Stimulated activated CD8-positive, alpha-beta memory T cell treated with anti-CD3 and anti-CD28 coated beads, Interleukin-4, amount 100 ng/mL, for 48 hours (primary cell): ENCODE measurements at places on chromosomes 16 and 17.

DNA sequence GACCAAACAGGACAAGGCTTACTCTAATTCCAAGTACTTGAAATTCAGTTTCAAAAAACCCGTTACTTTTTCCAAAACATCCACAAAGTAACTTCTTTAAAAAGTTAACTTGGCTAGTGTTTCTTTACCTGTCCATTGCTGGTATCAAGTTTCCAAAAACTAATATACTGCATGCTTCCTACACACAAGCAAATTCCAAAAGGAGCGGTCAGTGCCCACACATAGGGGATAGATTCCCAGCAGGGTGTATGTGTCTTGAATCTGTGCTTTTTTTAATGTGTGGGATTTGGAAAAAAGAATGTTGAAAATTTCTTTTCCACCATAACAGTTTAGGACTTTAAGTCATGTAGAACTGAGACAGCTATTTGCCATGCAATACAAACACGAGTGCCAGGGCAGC, 367.8 kb upstream of the SOX9 start:
- no peak for DNase-seq

DNA sequence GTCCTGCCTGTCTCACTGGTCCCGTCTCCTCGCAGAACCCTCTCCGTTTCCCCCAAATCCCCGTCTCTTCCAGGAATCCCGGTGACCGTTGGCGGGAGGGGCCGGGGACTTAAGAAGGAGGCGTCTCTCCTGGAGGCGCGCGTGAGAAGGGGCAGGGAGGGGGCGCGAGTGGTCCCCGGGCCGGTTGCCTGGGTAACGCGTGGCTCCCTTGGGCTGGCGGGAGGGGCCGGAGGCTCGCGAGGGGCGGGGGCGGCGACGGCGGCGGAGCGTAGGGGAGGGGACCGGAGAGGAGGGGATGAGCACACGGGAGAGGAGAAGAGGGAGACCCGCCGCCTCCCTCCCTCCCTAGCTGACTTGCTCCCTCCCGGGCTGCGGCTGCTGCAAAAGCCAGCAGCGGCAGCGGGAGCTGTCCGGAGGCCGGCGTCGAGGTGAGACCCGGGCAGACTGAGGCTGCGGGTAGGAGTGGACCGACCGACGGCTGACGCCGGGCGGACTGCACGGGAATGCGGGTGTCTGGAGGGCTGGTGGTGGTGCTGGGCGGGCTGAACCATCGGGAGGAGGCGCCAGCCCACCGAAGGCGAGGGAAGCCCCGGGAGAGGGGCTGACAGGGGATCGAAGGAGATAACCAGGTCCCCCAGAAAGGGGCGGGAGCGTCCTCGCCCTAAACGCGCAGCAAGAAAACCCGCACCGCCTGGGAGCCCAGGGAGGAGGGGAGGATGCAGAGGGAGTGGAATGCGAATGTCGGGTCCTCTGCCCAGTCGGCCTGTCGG, at the start of gene PRRT2:
Gene PRRT2 (plus strand): TSS at position 298 of the 770 bp plus-strand sequence. CDS start 862 bp downstream, outside the sequence.
- peak; percentile 71 for DNase-seq

- DNase-seq, result no peak
These were observed 162.2 kb upstream of the KCNJ16 start for GRCh38 chr17:69912805-69913204.

GRCh38 chr16:62583414-62583813, 547.2 kb upstream of the CDH8 start:
- DNase-seq, result no peak

DNA sequence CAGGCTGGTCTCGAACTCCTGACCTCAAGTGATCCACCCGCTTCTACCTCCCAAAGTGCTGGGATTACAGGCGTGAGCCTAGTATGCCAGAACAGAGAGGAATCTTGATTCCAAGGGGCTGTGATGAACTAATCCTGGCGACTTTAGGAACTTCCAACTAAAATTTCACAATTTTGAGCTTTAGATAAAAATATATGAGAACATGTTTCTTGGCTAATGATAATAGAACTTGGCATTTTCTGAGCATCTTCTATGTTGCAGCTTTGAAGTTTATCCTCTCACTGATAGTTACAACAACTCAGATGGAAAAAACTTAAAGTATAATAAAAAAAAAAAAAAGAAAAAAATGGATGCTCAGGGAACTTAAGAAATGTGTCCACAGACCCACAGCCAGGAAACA, 69.8 kb upstream of the WSCD1 start:
- DNase-seq, result no peak

DNA sequence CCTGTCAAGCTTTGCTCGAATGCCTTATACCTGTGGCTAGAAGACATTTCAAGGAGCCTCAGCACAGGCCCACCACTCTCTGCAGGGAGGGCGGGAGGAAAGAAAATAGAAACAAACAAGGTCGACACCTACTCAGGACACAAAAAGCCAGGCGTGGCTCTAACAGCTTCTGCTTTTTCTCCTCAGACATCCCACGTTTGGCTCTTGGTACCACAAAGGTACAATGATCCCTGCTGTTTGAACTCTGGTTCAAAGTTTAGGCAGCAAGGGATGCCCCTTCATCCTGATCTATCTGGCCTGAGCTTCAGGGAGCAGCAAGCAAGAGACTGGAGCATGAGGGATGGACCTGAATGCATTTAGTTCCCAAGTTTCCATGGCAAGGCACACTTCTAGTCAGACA, 57.1 kb downstream of the CREBBP start:
- no peak for DNase-seq

GRCh38 chr16:88102597-88102996, 151.4 kb downstream of the BANP start:
- DNase-seq, result no peak

- no peak for DNase-seq
These were observed 2.0 kb downstream of the LUC7L3 start for GRCh38 chr17:50721194-50722010.

- no peak for DNase-seq
These were observed 370.8 kb upstream of the ZFHX3 start for GRCh38 chr16:73418691-73419090.

DNA sequence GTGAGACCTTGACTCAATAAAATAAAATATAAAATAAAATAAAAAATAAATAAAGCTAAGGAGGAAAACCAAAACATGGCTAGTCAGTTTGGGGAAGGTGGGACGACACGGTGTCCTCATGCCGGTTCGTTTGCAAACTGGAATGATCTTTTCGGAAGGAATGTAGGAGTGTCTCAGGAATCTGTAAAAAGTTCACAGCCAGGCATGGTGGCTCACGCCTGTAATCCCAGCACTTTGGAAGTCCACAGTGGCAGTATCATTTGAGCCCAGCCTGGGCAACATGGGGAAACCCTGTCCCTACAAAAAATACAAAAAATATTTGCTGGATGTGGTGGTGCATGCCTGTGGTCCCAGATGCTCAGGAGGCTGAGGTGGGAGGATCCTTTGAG, 14.7 kb upstream of the RPTOR start:
- no peak for DNase-seq

DNA sequence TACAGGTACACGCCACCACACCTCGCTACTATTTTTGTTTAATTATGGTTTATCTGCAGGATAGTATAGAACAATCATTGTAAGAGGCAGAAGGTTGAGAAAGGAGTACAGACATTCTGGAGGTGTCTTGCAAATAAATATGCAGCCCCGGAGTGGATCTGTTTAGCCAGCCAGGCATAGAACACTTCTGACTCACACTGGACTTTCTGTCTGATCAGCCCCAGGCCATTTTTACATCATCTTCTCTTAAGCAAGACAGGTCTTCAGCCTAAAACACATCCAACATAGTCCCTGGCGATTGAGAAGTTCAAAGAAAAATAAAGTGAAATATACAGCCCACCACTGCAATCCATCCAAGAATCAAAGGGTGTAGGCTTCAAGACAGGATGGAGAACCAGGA, 81.4 kb downstream of the XYLT1 start:
- DNase-seq, result no peak

DNA sequence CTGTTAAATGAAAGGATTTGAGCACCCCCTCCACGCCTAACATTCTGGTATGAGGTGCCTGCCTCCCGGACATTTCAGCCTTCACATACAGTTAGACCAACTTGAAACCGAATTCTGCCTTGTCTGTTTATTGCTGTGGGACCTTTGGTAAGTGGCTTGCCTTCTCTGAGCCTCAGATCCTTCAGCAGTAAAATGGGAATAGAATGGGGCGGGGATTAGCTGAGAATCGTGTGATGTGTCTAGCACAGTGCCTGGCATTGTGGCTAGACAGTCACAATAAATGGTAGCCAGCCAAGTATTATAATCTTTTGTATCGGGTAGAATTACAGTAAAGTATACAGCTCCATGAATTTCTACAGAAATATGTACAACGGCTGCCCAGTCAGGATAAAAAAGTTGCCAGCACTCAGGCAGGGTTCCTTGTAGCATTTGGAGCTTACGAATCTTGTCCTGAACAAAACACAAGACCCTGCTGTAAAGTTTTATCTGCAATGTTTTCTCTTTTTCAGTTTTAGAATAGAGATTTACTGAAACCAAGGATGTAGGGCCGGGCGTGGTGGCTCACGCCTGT, 786 bp downstream of the TMC7 start:
- no peak for DNase-seq

DNA sequence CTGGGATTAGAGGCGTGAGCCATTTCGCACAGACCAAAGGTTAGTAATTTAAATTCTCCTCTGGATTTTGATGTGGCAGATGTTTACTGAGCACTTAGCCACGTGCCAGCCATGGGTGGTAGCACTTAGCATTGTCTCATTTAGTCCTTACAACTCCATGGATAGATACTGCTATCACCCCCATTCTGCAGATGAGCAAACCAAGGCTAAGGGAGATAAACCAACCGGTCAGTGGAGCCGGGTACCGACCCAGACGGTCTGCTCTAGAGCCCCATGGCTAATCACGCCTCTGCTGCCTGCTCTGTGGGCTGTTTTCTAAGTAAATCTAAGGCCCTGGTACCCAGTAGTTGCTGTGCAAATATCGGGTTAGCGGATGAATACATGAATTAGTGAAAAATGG, 12.6 kb upstream of the ADGRG1 start:
- no peak for DNase-seq

DNA sequence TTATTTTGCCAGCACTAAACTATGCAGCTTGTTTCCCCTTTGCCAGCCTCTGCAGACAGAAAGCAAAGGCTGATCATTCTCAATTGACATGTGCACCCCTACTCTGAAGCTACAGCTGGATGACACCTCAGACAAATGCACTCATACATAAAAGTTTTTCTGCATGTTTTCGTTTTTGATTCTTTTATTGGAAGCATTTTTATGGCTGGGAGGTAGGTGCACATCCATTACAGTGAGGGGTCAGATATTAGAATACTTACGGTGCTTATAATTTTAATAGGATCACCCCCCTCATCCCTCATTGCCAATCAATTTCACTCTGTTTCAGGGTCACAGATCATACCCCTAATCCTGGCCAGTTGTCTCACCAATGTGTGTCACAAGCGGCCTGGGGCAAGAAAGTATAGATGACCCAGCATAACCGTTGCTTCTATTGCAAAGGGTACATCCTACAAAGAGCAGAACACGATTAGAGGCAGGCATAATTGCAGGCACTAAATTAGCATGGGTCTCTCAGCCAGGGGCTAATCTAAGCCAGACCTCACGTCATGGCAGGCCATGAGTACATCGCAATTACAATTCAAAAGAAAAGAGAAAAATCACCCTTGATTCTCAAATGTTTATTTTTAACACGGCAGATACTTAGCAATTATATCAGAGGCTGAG, 89.5 kb upstream of the SOX9 start:
- no peak for DNase-seq

GRCh38 chr17:17036524-17036998, 5.7 kb upstream of the MPRIP start:
- DNase-seq, result no peak

DNA sequence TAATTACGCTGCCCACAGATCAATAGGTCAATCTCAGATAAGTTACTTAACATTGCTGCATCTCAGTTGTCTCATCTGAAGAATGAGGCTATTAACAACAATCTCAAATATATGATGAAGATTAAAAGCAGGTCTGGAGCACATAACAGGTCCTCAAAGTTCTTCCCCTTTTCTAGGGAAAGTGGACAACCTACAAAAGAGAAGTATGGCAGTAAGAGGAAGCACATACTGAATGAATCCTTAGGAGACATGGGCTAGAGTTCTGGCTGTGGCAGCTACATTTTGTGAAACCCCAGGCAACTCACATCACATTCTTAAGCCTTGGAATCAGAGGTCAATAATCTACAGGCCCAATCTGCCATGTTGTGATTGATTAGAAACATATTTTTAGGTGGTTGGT, 180.6 kb downstream of the PCTP start:
- DNase-seq, result no peak

DNA sequence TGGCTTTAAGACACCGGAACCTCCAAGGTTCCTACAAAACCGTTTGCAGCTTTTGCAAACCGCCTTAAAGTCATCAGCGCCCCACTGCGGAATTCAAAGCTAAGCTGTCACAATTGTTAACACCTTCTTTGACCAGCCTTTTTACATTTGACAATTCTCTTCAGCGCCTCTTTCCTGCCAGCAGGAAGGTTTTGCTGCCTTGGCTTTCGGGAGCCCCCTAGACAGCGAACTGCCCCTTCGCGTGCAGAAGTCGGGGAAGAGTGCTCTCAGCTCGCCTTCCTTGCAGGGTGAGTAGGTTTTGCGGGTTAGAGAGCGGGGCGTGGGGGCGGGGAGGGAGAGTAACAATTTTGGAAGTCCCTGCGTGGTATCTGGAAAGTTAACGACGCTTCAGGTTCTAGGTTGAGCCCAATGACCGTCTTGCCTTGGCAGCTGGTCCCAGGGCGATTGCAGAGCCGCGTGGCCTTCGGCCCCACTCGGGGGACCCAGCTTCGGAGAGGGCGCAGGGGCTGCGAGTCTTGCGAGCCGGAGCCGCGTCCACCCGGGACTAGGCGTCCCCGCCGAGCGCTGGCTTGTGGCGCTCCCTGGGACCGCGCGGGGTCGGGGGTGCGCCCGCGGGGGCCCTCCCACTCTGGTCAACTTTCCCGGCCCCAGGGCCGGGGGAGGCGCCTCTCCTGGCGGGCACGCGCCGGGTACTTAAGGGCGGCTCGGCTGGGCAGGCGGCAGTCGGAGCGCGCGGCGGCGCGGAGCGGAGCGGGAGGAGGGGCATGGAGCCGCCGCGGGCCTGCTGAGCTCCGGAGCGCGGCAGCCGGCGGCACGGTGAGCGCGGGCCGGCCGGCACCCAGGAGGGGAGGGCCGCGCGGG, at the start of gene HAS3:
Gene HAS3 (plus strand): TSS at position 153 of the 861 bp plus-strand sequence. CDS start 3,743 bp downstream, outside the sequence.
- peak; percentile 58 for DNase-seq

DNA sequence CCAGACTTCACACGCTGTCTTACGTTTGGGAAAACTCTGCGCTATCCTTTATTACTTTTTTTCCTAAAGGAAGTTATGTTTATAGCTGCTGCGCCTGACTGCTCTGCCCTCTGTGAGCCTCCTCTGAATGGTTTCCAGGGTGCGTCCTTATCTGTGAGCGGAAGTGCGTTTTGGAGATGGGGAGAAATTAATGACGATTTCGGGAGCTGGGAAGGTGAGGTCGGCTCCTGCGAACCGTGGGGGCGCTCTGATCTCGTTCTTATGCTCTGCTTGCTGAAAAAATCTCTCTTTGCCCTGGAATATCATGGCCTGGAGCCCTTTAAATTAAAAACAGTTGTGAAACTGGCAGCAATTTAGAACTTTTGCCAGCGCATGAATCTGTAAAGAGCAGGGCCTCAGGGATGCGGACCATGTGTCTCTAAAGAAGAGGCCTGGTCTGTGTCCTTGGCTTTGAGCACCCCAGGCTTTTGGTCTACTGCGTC, 135.7 kb upstream of the ZFHX3 start:
- DNase-seq, result no peak

GRCh38 chr16:67529582-67530012, 968 bp downstream of the RIPOR1 start:
- no peak for DNase-seq
